ENCODE measurements at places on chromosomes 5 and 9.

DNA sequence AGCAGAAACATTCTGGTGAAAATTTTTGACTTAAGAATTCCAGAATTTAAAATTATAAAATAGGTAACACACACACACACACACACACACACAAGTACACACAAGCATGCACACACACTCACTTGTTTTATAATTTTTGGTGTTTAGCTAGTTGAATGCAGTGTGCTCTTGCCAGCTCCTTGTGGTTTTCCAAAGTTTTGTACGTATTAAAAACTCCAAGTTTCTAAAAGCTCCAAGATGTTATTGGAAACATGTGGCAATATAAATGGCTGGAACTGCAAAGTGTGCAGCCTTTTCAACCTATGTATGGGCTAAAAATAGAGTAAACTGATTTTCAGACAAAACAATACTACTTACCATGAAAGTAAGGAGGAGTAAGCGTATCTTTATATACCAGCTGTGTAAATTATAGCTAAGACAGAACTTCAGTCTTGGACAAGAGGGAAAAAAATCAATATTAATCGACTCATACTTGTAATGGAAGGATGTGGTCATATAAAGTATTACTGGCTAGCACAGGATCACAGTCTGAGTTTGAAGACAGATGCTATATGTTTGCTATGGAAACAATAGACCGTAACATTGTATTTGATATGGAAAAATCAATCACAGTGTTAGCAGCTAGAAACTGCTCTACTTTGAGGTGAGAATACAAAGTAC lies 727.1 kb upstream of the GRAMD2B start:
- H3K4me1 ChIP-seq, result peaks cover 8% of the 10 kb centered on the region
- H3K36me3 ChIP-seq, result no peaks in the 10 kb centered on the region
- DNase-seq, result no peak
- H3K27ac ChIP-seq, result no peak overlapping the region
- H3K27me3 ChIP-seq, result no peaks in the 10 kb centered on the region

DNA sequence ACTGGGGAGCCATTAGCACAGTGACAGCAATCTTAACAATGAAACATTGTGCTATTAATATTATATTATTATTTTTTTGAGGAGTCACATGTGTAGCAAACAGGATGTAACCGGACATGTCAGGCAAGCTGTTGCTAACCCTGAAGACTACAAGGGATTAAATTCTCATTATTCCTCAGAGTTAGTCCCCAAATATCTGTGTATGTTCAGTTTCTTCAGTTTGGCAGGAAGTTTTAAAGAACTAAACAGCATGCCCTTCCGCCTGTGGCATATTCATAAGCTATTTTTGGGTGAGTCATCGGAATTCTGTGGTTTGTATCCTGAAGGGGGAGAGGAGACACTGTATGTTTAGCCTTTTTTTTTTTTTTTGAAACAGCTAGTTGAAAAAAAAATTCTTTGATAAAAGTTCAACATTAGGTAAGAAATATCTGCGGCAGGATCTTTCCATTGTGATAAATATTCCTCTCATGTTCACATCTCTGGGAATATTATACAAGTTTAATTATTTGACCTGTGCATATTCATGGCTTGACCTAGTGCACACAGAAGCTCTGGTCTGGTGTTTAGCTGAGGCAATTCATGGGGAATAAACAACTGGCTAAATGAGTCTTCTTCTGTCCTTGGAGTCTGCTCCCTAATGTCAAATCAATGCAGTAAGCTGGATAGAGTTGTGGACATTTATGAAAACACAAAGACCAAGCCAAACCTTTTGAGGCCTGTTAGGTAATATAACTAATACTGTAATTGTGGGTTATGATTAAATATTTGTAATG lies 202.7 kb upstream of the CDKN2B start:
- DNase-seq, result no peak
- H3K4me1 ChIP-seq, result no peaks in the 10 kb centered on the region
- H3K27me3 ChIP-seq, result no peaks in the 10 kb centered on the region
- no peaks in the 10 kb centered on the region for H3K36me3 ChIP-seq
- H3K4me3 ChIP-seq, result no peak overlapping the region

GRCh38 chr9:68966496-68966944 lies 47.4 kb downstream of the PRKACG start:
- DNase-seq, result no peak
- no peaks in the 10 kb centered on the region for H3K4me1 ChIP-seq
- no peak overlapping the region for H3K27ac ChIP-seq
- H3K36me3 ChIP-seq, result no peaks in the 10 kb centered on the region

GRCh38 chr9:1721196-1721595 lies 294.0 kb upstream of the SMARCA2 start:
- H3K36me3 ChIP-seq, result no peaks in the 10 kb centered on the region
- no peak overlapping the region for H3K27ac ChIP-seq
- H3K4me1 ChIP-seq, result no peaks in the 10 kb centered on the region
- H3K4me3 ChIP-seq, result no peak overlapping the region

GRCh38 chr9:125464591-125465385 lies 203.2 kb downstream of the GAPVD1 start:
- H3K36me3 ChIP-seq, result peaks cover 6% of the 10 kb centered on the region
- no peak for DNase-seq
- no peak overlapping the region for H3K27ac ChIP-seq
- no peaks in the 10 kb centered on the region for H3K27me3 ChIP-seq
- peaks cover 5% of the 10 kb centered on the region for H3K4me1 ChIP-seq
- H3K4me3 ChIP-seq, result no peak overlapping the region

DNA sequence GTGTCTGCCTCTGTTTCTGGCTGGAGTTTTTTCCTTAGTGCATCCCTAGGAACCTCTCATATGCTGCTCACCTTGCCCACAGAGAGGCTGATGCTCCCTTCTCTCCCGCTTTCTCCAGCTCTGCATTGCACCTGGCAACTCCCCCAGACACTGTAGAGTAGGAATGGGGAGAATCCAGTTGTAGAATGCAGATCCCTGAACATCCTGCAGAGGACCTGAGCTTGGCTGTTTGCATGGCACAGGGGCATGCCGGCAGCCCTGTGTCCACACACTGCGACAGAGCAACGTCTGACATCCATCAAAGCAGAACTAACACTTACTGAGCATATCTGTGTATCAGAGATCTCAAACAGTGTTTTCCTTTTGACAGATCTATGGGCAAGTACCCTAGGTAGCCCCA lies 19.9 kb downstream of the IDNK start:
- no peak overlapping the region for H3K27ac ChIP-seq
- H3K4me3 ChIP-seq, result no peak overlapping the region
- no peaks in the 10 kb centered on the region for H3K27me3 ChIP-seq
- no peak for DNase-seq
- no peaks in the 10 kb centered on the region for H3K4me1 ChIP-seq

DNA sequence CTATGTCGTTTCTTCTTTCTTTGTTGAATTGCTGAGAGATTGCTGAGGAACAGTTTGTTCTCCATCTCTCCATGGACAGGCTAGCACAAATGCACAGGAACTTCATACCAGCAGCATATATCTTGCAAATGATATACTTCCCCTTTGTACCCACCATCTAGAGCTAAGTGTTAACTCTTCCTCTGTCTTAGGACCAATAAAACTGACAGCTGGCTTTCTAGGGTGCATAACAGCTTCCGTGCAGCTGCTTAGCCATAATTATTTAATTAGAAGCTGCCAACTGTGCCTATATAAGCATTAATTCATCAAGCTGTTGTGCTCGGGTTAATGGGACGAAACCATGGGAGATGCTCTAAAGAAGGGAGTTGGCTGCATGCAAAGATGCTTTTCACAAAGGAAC lies 38.7 kb downstream of the KCTD16 start:
- H3K4me3 ChIP-seq, result no peak overlapping the region
- no peak overlapping the region for H3K27ac ChIP-seq
- no peaks in the 10 kb centered on the region for H3K4me1 ChIP-seq
- H3K27me3 ChIP-seq, result no peaks in the 10 kb centered on the region

- H3K4me1 ChIP-seq, result no peaks in the 10 kb centered on the region
- no peak overlapping the region for H3K27ac ChIP-seq
- no peaks in the 10 kb centered on the region for H3K27me3 ChIP-seq
- no peak overlapping the region for H3K4me3 ChIP-seq
- no peak for DNase-seq
Measured at GRCh38 chr5:135060021-135060420, 26.0 kb upstream of the PITX1 start.

GRCh38 chr5:91366551-91366950 lies 16.6 kb downstream of the ARRDC3 start:
- H3K4me1 ChIP-seq, result no peaks in the 10 kb centered on the region
- no peaks in the 10 kb centered on the region for H3K27me3 ChIP-seq
- H3K4me3 ChIP-seq, result no peak overlapping the region
- DNase-seq, result no peak

DNA sequence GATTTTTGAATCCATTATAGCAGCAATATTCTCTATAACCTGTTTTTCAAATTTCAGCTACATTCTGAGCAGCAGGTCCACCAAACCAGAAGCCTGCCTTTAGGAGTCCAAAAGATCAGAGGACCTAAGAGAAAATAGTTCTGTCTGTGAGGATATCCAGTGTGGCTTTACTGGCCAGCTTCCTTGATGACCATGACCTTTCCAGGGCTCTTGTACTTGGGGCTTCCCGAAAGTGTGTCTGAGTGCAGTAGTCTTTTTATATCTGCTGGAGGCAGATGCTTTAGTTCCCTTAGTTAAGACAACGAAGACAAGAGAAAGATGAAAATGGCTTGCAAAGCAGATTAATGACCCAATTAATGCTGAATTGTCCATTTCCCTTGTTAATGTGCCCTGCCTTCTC lies 72.4 kb downstream of the SGCD start:
- H3K36me3 ChIP-seq, result no peaks in the 10 kb centered on the region
- no peaks in the 10 kb centered on the region for H3K27me3 ChIP-seq
- H3K4me3 ChIP-seq, result no peak overlapping the region
- no peak for DNase-seq

- no peaks in the 10 kb centered on the region for H3K27me3 ChIP-seq
- no peak for DNase-seq
- H3K4me1 ChIP-seq, result no peaks in the 10 kb centered on the region
- H3K36me3 ChIP-seq, result no peaks in the 10 kb centered on the region
- no peak overlapping the region for H3K27ac ChIP-seq
Measured at GRCh38 chr5:83911367-83911919, 190.8 kb upstream of the HAPLN1 start.

DNA sequence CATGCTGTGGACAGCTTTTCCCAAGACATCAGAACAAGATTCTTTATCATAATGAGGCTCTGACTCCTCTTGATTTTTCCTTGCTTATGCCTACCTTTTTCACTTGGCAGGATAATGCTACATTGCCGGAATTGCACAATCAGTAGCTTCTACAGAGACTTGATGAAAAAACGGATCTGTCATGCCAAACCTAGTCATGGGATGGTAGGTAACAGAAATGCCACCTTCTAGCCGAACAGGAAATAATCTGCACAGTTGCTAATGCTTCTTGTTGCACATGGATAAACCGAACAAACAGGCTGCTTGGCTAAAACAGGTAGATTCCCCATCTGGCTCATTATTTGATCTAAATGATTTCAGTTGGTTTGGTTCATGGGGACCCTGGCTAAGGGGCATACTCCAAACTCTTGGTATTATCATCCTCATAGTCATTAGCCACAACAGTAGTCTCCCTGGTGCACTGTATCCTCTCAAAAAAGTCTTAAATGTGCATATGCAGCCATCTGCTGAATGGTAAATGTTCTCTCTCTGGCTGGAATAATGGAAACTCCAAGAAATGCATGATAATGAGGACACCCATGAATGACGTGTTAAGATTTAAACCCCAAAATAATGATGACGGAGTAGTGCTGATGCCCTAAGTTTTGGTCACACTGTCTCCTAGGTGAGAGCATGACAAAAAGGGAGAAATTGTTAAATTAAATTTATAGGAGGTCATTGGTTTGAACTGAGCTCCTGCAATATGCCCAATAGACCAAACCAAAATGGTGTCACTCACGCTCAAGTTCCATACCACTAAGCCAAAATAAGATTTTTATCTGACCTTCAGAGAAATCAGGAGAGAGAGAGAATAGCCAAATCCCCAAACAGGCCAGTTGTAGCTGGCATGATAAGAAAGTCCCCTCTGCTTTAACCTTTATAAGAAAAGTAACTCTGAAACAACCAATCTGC lies 47.0 kb downstream of the RAPGEF1 start:
- no peak overlapping the region for H3K4me3 ChIP-seq
- DNase-seq, result no peak
- H3K4me1 ChIP-seq, result peaks cover 6% of the 10 kb centered on the region

DNA sequence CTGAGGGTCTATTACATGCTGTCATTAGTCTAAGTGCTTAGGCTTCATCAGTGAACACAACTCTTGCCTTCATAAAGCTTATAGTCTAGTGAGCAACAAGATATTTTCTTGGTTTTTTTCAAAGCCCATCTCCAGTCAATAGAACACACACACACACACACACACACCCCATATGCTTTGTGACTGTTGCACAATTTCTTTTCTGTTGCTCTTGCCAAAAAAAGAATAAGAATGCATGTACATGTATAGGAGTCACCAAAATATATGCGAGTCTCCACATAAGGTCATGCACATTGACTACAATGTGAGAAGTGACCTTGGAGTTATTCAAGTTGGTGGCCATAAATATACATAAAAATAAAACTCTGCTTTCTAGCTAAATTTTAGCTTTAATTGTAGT lies 351.5 kb upstream of the TLE4 start:
- H3K4me3 ChIP-seq, result no peak overlapping the region
- no peak overlapping the region for H3K27ac ChIP-seq
- no peaks in the 10 kb centered on the region for H3K36me3 ChIP-seq
- H3K4me1 ChIP-seq, result no peaks in the 10 kb centered on the region
- no peaks in the 10 kb centered on the region for H3K27me3 ChIP-seq

DNA sequence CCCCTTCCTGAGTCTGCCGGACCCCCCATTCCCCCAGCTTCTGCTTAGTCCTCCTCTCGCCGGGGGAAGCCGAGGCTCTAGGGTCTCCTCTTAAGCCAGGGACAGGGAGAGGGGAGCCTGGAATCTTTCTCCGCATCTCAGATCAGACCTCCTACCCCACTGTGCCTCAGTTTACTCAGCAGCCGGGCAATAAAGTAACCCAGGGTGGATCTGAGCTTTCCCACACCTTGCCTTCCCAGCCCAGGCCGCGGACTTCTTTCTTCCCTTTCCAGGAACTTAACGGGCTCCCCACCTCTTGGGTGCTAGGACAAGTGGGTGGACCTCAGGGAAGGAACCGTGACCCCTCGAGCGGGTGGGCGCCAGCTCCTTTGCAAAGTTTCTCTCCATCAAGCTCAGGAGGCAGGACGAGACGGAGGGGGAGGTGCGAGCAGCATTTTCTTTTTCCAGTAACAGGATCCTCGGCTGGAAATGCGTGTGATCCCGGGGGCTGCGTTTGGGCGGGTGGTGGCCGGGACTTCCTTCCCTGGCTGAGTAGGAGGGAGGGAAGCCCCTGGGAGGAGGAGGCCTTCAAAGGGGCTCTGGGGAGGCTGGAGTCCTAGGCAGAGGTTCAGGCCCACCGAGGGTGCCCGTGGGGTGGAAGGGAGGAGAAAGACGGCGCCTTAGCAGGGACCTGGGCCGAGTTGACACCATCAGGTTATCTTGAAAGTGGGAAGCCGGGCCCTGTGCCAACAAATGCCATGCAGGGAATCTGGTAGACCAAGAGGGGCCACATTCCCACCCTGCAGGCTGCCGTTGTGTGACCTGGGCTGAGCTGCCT lies 795 bp downstream of the DAB2IP start:
- H3K4me1 ChIP-seq, result peaks cover 42% of the 10 kb centered on the region
- no peaks in the 10 kb centered on the region for H3K27me3 ChIP-seq
- no peaks in the 10 kb centered on the region for H3K36me3 ChIP-seq
- H3K4me3 ChIP-seq, result peak overlapping the region; percentile 81

- DNase-seq, result no peak
- no peaks in the 10 kb centered on the region for H3K4me1 ChIP-seq
- H3K4me3 ChIP-seq, result no peak overlapping the region
- no peak overlapping the region for H3K27ac ChIP-seq
- no peaks in the 10 kb centered on the region for H3K27me3 ChIP-seq
Measured at GRCh38 chr5:6311568-6312501, 66.5 kb downstream of the MED10 start.

Data from kidney (tissue), 22 donors.